ENCODE measurements at places on chromosomes 1 and 21.

DNA sequence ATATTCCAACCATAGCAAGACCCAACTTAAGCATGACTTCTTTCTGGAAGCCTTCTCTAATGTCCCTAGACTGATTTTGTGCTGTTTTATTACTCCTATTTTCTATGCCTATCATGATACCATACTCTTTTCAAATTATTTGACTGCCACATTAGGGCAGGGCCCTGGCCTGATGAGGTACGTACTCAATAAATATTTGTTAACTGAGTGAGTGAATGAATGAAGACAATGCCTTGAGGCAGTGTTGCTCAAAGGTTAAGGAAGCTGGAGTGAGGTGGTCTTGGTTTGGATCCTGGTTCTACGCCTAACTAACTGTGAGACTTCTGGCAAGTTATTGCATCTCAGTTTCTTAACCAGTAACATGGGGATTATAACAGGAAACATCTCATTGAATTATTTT is 38.3 kb upstream of the BACH1 start:
- DNase-seq, result no peak

DNA sequence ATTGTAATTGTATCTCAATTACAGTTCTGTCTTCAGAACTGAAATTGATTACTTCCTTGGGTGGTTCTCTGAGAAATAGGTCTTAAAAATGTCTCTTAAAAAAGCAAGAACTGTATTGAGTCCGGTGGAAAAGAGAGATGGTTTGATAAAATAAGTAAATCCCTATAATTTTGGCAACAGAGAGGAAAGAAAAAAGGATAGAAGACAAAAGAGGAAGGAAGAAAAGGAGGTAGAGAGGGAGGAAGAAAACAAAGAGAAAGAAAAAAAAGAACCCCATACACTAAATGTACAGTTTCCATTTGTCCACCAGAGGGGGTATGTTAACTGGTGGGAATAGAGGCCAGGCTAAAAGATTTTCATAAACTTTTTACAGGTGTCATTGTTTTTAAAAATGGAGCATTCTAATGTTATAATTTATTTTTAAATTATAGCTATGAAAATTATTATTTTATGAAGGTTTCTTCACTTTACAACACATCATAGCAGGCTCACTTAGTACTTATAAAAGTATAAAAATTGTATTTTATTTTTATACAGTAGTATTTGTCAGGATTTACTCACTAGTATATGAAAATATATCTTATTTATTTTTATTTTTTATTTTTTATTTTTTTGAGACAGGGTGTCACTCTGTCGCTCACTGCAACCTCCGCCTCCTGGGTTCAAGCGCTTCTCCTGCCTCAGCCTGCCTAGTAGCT is 2.1 kb upstream of the UBE2T start:
- DNase-seq, result no peak

DNA sequence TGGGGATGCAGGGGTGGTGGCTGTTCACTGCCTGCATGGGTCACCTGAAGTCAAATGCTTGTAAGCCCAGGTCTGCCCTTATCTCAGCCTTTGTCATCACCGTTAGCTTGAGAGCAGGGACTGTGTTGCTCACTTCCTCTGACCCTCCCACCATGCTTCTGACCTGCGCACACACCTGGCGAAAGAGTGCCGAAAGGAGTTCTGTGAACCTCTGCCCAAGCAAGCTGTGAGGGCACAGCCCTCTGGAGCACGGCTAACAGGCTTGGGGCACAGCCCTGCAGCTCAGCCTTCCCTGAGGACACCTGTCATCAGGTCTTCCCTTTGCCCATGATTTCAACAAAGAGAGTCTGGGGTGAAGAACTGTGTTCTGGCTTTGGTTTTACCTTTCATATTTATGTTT is 93.8 kb downstream of the SUSD4 start:
- DNase-seq, result no peak

- no peak for DNase-seq
These were observed 30.6 kb upstream of the BMP8B start for GRCh38 chr1:39819091-39819812.

DNA sequence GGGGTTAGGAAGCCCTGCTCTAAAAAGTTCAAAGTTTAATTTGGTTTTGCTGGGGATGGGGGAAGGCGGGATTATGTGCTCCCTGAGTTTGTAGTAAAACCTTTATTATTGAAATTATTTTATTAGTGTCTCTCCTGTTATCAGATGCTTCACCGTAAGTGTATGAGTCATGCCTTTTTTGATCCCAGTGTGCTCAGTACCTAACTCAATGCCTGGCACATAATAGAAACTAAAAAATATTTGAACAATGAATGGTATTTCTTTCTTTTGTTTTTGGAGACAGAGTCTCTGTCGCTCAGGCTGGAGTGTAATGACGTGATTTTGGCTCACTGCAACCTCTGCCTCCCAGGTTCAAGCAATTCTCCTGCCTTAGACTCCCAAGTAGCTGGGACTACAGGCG is 6.4 kb downstream of the SNRPE start:
- no peak for DNase-seq

- no peak for DNase-seq
These were observed 63.7 kb downstream of the SLX9 start for GRCh38 chr21:45003331-45004058.

GRCh38 chr1:156480411-156481192 is 20.0 kb downstream of the MEF2D start:
- DNase-seq, result no peak

DNA sequence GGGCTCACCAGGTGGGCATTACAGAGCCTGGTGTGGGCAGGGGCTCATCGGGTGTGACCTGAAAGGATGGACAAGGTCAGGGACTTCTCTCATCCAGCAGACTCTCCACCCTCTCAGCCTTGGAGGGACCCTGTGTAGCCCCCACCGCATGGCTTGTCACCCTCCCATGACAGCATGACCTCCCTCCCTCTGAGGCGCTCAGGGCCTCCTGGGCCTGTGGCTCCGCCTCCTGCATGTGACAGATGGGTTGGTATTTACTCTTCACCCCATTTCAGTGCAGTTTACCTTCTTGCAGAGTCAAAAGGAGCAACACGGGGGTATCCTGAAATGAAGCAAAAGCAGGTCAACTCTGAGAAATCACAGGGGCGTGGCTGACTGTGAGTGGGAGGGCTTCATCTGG is 298.6 kb upstream of the AJAP1 start:
- DNase-seq, result no peak

- DNase-seq, result no peak
These were observed 115.6 kb downstream of the APP start for GRCh38 chr21:26055010-26055409.

DNA sequence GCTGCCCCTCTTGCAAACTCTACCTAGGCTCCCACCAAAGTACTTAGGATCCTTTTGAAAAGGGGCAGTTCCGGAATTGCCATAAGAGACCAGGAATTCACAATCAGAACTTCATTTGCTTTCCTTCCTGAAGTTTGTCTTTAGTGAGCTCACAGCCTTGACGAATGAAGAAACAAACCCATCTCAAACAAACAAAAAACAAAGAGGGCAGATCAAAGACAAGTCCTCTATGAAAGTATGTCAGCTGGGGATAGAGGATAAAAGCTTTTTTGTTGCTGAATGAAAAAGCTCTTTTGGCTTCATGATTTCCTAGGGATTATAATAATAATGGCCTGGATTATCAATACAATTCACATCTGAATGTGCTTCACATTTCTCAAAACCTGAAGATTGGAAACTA is 357.9 kb upstream of the DUSP10 start:
- no peak for DNase-seq

GRCh38 chr1:14791654-14792053 is 193.2 kb downstream of the KAZN start:
- DNase-seq, result no peak

GRCh38 chr1:206723805-206724472 is 39.2 kb downstream of the MAPKAPK2 start:
- no peak for DNase-seq

- DNase-seq, result peak; percentile 9
These were observed 28.1 kb downstream of the PADI4 start for GRCh38 chr1:17335821-17336710.

GRCh38 chr1:1527092-1527816 is 13.2 kb downstream of the TMEM240 start:
- no peak for DNase-seq

GRCh38 chr1:155975375-155976061 is 2.8 kb downstream of the ARHGEF2 start:
- no peak for DNase-seq

DNA sequence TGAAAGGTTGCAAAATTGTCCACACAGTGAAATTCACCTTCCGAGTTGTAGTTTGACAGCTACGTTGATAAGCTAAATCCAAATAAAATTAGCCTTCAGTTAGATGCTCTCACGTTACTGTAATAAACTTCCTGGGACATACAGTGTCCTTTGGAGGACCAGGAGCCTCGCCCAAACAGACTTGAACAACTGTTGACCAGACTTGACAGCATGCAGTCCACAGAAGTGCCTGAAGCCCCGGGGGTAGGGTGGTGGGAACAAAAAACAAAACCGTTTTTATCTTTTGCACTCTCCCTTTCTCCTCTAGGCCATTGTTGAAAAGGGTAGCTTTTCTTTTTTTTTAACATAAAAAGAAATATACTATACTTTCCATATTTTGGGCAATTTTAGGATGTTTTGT is 172.8 kb upstream of the SAMSN1 start:
- DNase-seq, result no peak

- DNase-seq, result no peak
These were observed 360.1 kb downstream of the BARHL2 start for GRCh38 chr1:90356991-90357390.

GRCh38 chr1:61539720-61540462 is 185.1 kb downstream of the TM2D1 start:
- no peak for DNase-seq

DNA sequence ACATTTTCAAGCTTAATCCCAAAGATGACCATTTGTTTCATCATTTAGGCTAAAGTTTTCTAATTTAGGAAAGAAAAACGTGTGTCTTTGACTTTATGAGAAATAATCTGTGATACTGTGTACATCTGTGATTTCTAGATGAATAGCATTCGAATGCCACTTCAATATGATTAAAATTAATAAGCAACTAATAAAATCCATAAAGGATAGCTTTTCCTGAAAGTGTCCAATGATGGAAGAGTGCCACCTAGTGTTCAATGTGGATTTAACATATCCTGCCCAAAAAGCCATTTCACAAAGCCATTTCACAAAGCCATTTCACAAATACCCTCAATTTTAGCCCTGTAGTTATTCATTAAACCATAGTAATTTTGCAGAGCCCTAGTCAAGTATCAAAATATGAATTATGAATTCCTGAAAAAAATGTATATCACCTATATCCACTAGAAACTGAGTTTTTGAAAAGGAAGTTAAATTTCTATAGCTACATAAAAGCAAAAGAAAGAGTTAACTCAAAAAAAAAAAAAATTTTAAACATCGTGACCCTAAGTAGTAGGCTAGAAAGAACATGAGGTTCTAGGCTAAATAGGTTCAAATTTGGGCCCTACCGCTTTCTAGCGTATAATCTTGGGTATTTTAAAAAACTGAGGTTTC is 19.1 kb downstream of the NME7 start:
- DNase-seq, result no peak

Measured in non-pigmented ciliary epithelial cell (primary cell).